ENCODE measurements at places on chromosomes 3 and 15.

GRCh38 chr15:65790694-65791334 lies 1.3 kb downstream of the DENND4A start:
- DNase-seq = peak; percentile 22

DNA sequence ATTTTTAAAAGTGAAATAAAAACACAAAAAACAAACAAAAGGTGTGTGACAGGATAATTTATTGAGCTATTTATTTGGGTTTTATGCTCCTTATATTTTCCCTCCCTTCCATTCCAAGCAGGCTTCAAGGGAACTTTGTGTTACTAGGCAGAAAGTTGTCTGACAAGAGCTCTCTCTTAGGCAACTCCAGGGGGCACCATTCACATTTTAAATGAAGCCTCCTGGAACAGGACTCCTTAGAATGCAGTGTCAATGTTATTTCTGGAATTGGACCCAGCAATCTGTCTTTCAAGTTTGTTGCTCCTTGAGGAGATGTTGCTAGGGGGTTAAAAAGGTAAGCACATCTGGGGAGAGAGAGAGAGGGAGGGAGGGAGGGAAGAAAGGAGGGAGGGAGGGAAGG lies 5.4 kb upstream of the RFX7 start:
- DNase-seq = no peak

DNA sequence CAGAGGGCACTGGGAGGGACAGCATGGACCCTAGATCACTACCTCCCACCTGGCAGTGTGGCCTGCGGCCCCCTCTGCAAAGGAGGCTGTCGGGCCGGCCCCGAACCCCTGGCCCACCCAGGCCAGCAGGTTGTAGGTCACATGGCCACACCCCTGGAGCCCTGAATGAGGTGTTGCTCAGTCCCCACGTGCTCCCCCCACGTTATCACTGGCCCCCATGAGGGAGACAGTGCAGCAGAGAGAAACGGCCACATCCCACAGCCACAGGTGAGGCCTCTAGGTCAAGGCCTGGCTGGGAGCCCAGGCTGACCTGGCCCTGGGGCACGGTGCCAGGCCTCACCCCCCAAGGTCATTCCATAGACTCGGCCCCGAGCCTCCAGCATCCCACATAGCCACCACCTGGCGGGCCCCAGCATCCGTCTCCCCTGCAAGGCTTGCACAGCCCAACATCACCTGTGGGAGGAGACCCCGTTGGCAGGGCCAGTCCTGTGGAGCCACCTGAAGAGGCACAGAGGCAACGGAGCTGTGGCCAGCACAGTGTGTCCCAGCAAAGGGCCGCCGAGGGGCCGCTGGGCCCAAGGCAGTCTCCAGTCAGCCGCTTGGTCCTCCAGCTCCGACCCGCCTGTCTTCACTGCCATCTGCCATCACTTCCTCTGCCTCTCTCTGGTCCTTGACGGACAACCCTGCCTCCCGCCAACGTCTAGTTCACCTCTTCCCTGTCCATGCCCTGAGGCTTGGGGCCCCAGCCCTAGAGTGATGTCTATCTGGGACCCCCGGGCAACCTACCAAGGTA lies 53.1 kb downstream of the DNAJB8 start:
- DNase-seq = no peak

DNA sequence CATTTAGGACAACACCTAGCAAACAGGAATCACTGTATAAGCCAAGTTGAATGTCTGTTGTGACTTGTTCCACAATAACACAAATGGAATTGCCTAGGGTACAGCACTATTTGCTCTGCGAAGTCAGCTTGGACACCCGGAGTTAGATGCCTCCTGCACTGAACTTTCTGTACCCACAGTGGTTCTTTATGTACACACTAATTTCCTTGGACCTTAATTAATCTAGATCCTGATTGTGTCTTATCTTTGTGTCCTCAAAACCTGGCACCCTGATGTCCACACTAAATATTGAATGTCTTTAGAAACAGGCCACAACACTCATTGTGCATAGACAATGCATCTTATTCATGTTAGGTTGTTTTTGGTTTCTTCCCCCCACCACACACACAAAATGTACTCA lies 278.9 kb upstream of the NR2F2 start:
- DNase-seq = no peak

DNA sequence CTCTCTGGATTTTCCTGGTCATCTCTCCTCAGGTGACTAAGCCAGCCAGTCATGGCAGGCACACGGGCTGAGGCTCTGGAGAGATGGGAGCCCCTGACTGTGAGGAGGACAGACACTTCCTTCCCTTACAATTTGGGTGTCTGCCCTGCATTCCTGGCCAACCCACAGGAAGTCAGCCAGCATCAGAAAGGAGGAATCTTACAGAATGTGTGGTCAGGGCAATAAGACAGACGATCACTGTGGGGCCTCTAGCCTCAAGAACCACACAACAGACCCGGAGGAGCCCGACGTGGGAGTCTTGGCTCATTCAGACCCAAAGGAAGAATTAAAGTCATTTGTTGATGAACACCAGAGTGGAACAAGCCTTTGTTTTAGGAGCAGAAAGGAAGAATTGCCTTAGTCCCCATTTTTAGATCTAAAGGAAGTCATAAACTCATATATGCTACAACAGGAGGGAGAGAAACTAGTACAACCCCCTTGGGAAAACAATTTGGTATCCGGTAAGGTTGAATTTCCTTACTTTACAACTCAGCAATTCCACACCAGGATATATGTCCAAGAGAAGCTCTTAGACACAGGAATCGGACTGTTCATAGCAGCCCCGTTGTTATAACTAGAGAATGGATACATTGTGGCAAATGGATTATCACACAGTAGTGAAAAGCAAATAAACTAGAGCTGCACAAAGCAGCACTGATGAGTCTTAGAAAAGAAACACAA lies 62.2 kb downstream of the ABTB1 start:
- DNase-seq = no peak

- no peak for DNase-seq
Measured at GRCh38 chr15:35616498-35617271, 70.7 kb upstream of the DPH6 start.

DNA sequence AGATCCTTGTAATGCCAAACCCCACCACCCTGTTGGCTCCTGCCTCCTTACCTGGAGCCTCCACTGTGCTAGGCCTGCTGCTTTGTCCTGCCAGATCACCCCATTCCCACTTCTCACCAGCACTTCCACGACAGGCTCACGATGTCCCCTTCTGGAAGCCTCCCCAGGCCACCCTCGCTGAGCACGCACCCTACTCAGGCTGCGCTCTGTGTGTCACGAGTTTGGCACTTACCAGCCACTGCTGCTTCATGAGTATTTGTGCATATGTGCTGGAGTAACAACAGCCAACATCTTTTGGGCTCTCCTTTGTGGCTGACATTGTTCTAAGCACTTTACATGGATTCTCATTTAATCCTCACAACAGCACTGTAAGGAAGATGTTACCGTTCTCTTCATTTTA lies 58.1 kb downstream of the PDIA5 start:
- no peak for DNase-seq

GRCh38 chr3:170949211-170949610 lies 40.8 kb upstream of the EIF5A2 start:
- no peak for DNase-seq

DNA sequence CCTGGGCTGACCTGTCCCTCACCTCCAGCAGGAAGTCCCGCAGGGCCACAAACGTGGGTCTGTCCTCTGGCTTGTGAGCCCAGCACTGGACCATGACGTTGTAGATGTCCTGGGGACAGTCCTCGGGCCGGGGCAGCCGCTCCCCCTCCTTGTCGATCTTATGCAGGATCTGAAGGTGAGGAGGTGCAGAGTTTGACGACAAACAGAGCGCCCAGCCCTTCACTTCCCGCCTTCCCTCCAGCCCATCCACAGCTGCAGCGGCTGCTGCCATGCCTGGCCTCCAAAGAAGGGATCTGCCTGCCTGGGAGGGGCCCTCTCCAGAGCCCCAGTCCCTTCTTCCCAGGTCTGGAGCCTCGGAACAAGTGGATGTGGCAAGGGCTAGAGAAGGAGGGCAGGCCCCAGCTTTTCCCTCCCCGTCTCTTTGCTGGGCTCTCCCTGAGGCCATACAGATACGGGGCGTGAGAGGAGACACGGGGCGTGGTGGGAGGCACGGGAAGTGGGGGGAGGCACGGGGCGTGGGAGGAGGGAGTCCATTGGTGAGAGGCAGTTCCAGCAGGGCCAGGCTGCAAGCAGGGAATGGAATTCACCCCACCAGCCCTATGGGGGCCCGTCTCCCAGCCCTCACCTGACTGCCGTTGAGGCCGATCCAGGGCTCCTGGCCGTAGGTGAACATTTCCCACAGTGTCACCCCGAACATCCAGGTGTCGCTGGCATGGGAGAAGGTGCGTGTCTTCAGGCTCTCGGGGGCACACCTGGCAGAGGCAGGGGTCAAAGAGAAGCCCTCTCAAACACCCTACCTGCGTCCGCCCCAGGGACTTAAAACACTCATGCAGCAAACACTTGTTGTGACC lies 29.7 kb downstream of the TNK2 start:
- DNase-seq = no peak

DNA sequence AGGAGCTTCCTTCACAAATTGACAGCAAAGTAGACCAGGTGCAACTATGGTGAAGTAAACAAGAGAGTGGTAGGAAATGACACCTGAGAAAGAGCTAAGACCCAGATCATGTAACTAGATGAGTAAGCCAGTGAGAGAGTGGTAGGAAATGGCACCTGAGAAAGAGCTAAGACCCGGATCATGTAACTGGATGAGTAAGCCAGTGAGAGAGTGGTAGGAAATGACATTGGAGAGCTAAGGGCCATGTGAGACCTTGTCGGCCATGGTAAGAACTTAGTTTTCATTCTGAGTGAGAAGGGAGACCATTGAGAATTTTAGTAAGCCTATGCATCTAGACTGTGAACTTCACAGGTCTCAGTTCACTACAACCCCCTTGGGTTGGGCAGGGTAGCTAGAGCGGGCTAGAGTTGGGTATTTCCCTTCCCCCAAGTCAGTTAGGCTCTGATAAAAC lies 5.4 kb upstream of the SENP7 start:
- DNase-seq = no peak
